ENCODE measurements at places on chromosomes 13 and 19. TPM values are rescaled to one million over a fixed set of nuclear protein-coding genes. Genes with fewer than 3 reads are reported as not detected.

KASH5 gene
- not detected for total RNA-seq

ZNF480 gene
- 9.8 TPM for total RNA-seq

OR7A5 gene
- not detected for total RNA-seq

SLITRK6 gene
- total RNA-seq, result 0.84 TPM

NR1H2 gene
- 96.1 TPM for total RNA-seq

ZNF546 gene
- total RNA-seq, result 1.8 TPM

FCER2 gene
- not detected for total RNA-seq

ZNF470 gene
- 0.20 TPM for total RNA-seq

C5AR1 gene
- not detected for total RNA-seq

KL gene
- total RNA-seq, result not detected

UBE2L5 gene
- not detected for total RNA-seq
